K562 (cell line): ENCODE measurements at places on chromosomes 4 and X. TPM values are rescaled to one million over a fixed set of nuclear protein-coding genes. Genes with fewer than 3 reads are reported as not detected.

MAGEC2 gene
- 70.2 and 77.6 TPM in 2 replicates for polyA plus RNA-seq

FBXW7 gene
- polyA plus RNA-seq, result 11.8 and 12.4 TPM in 2 replicates

NWD2 gene
- polyA plus RNA-seq, result not detected in 2 replicates

VCX3A gene
- polyA plus RNA-seq, result 28.0 and 32.7 TPM in 2 replicates

NLRP2B gene
- polyA plus RNA-seq, result not detected in 2 replicates
